ENCODE measurements at places on chromosomes 16 and 17. TPM values are rescaled to one million over a fixed set of nuclear protein-coding genes. Genes with fewer than 3 reads are reported as not detected.

HSDL1 gene
- total RNA-seq, result 5.5 TPM

GRB7 gene
- 0.23 TPM for total RNA-seq

KCNG4 gene
- not detected for total RNA-seq

KCNJ2 gene
- 10.0 TPM for total RNA-seq

HLF gene
- 0.26 TPM for total RNA-seq

TP53TG3C gene
- total RNA-seq, result not detected

CA4 gene
- total RNA-seq, result not detected

PYY gene
- not detected for total RNA-seq

RAD51D gene
- total RNA-seq, result 22.1 TPM

HP gene
- total RNA-seq, result 8.7 TPM

GINS2 gene
- total RNA-seq, result 61.2 TPM

TPSB2 gene
- not detected for total RNA-seq

GDPD3 gene
- 3.3 TPM for total RNA-seq

KRTAP1-5 gene
- total RNA-seq, result not detected

ADAD2 gene
- total RNA-seq, result not detected

DNA sequence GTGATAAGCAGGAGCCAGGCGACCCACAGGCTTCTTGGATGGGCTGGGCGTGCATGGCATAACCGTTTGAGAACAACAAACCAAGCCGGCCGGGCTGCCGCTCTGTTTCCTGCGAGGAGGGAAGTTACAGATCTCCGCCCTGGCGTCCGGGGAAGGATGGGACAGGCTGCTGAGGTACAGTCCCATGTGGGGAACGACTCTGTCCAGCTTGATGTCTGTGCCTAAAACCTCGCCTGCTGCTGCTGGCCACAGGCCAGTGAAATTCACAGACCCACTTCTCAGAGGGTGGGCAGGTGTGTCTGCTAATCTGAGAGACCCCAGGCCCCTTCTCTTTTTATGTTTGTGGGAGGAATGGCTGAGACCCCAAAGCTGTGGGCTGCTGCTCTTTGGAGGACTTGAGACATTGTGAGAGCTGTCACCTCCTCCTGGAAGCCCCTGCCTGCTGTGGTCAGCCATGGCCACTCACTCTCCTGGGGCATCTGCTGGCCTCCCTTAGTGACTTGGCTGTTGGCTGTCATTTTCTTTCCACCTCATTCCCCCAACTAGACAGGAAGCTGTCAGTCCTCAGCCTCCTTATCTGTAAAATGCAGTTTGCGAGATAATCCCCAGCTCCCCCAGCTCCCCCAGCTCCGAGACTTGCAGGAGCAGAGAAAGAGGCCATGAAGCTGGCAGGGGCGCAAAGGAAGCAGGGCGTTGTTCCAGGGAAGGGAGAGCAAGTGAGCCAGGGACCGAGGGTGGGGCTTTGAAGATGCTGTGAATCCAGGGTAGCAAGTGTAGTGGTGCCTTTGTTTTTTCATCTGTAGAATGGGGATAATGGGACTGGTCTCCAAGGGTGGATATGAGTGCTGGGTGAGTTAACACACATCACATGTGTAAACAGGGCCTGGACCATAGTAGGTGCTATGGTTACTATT lies 51.0 kb downstream of the CMIP start:
- H3K4me3 ChIP-seq, result no peak overlapping the region
- H3K36me3 ChIP-seq, result peaks cover 6% of the 10 kb centered on the region
- H3K27ac ChIP-seq, result no peak overlapping the region
- DNase-seq, result no peak
- peaks cover 11% of the 10 kb centered on the region for H3K4me1 ChIP-seq
- H3K27me3 ChIP-seq, result no peaks in the 10 kb centered on the region

DNA sequence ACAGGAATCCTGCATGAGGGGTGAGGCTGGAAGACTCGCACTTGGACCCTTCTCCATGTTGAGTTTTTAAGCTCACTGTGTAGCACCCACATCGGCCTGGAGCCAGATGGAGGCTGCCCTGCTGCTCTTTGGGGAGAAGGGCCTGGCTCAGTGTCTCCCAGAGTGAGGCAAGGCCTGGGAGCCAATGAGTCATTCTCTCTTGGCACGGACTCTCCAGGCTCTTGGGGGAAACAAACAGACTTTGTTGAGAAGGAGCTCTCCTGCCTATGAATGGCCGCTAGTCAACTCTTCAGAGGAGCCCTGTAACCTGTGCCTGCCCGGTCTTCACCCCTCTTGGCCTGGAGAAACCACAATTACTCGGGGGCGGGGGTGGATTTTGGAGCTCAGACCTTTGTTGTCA lies 50.8 kb upstream of the MAF start:
- no peak for DNase-seq
- no peaks in the 10 kb centered on the region for H3K27me3 ChIP-seq
- H3K4me3 ChIP-seq, result no peak overlapping the region
- no peaks in the 10 kb centered on the region for H3K4me1 ChIP-seq

GRCh38 chr16:23855010-23855409 lies 19.2 kb downstream of the PRKCB start:
- H3K4me3 ChIP-seq, result no peak overlapping the region
- DNase-seq, result no peak
- H3K36me3 ChIP-seq, result peaks cover 11% of the 10 kb centered on the region
- H3K4me1 ChIP-seq, result peaks cover 86% of the 10 kb centered on the region
- H3K27me3 ChIP-seq, result no peaks in the 10 kb centered on the region

- no peaks in the 10 kb centered on the region for H3K36me3 ChIP-seq
- H3K4me3 ChIP-seq, result no peak overlapping the region
- DNase-seq, result no peak
- peaks cover 18% of the 10 kb centered on the region for H3K4me1 ChIP-seq
- H3K27me3 ChIP-seq, result no peaks in the 10 kb centered on the region
- no peak overlapping the region for H3K27ac ChIP-seq
Measured at GRCh38 chr17:40515011-40515410, 13.6 kb upstream of the TNS4 start.

DNA sequence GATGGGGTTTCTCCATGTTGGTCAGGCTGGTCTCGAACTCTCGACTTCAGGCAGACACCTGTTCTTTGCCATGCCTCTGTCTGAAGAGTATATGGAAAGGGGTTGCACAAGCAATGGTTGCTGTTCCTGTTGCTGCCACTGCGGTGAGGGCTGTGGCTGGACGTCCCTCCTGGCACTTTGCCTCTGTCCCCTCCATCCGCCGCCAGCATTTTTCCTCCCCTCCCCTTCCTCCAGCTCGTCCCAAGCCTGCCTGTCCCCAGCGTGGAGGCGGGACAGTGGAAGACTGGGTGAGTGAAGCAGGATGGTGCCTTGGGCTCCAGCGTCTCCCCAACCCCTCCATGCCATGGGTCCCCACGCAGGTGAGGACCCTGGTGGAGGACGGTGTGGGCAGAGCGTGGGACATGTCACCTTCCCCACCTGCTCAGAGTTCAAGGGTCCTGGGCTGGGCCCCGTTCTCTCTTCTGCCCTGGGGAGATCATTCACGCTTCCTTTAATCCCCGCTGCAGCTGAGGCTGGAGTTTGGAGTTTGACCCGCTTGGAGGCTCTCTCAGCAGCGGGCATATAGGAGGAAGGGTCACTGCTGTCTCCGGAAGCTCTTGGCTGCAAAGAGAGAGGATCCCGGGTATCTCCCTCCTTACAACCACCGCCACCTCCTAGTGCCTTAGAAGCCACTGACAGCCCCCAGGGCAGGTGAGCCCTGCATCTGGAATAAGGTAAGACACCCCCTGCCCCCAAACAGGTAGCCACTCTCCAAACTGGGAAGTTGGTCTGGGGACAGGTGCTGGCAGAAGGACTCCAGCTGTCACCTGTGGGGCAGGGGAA lies at the start of gene SLC5A11:
Gene SLC5A11 (plus strand): TSS at position 238 of the 822 bp plus-strand sequence. CDS start 12,681 bp downstream, outside the sequence.
- no peaks in the 10 kb centered on the region for H3K4me1 ChIP-seq
- no peaks in the 10 kb centered on the region for H3K36me3 ChIP-seq
- no peak within 1 kb of the TSS for H3K27ac ChIP-seq
- no peaks in the 10 kb centered on the region for H3K27me3 ChIP-seq
- H3K4me3 ChIP-seq, result no peak within 1 kb of the TSS

- H3K36me3 ChIP-seq, result no peaks in the 10 kb centered on the region
- H3K27me3 ChIP-seq, result no peaks in the 10 kb centered on the region
- peaks cover 9% of the 10 kb centered on the region for H3K4me1 ChIP-seq
- no peak for DNase-seq
- H3K4me3 ChIP-seq, result no peak overlapping the region
Measured at GRCh38 chr16:25108054-25108453, 3.5 kb upstream of the LCMT1 start.

DNA sequence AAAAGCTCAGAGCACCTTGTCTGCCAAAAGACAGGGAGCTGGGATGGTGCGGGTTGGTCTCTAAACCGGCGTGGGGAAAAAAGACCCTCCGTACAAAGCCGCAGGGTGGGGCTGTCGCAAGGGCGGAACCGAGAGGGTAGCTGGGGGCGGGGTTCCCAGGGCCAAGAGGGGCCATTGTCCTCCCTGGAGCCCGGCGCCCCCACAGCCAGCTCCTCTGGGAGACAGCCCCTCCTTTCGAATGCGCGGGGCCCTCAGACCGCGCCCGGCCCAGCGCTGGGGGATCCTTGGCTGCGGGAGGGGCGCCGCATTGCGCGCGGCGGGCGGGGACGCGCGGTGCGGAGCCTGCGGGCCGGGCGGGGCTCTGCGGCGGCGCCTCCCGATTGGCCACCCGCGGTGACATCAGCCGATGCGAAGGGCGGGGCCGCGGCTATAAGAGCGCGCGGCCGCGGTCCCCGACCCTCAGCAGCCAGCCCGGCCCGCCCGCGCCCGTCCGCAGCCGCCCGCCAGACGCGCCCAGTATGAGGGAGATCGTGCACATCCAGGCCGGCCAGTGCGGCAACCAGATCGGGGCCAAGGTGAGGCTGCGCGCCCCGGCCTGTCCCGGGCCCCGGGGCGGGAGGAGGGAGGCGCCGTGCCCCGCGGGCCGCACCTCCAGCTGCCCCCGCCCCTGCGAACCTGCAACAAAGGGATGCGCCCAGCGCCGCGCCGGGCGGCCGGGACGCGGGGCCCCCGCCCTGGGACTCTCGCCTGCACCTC lies at the start of gene TUBB3:
Gene TUBB3 (plus strand): TSS at position 459 of the 756 bp plus-strand sequence. CDS start 60 bp downstream, at position 519.
- peaks cover 5% of the 10 kb centered on the region for H3K4me1 ChIP-seq
- H3K36me3 ChIP-seq, result no peaks in the 10 kb centered on the region
- H3K27ac ChIP-seq, result no peak within 1 kb of the TSS
- H3K27me3 ChIP-seq, result peaks cover 16% of the 10 kb centered on the region

DNA sequence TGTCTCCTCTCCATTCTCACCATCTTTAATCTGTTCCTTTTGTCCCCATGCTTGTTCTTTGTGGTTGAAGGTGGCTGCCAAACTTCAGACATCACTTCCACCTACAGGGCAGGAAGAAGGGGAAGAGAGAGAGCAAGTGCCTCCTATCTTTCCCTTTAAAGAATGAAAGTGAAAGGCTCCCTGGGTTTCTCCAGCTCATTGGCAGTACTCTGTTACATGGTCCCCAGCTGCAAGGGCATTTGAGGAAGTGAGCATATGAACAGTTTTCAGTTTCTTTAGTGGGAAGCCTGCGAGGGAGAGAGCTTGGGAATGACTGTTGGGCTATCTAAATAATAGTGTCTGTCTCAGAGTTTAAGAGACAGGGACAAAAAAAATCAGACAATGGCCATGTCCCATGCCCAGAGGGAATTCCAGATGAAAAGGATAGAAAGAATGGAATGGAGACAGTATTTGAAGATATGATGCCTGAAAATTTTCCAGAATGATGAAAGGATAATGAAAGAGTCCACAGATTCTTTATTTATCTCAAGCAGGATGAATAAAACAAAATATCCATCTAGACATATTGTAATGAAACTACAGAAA lies 159.9 kb downstream of the LGALS9B start:
- H3K36me3 ChIP-seq, result peaks cover 6% of the 10 kb centered on the region
- no peaks in the 10 kb centered on the region for H3K27me3 ChIP-seq
- H3K4me1 ChIP-seq, result no peaks in the 10 kb centered on the region
- no peak for DNase-seq

DNA sequence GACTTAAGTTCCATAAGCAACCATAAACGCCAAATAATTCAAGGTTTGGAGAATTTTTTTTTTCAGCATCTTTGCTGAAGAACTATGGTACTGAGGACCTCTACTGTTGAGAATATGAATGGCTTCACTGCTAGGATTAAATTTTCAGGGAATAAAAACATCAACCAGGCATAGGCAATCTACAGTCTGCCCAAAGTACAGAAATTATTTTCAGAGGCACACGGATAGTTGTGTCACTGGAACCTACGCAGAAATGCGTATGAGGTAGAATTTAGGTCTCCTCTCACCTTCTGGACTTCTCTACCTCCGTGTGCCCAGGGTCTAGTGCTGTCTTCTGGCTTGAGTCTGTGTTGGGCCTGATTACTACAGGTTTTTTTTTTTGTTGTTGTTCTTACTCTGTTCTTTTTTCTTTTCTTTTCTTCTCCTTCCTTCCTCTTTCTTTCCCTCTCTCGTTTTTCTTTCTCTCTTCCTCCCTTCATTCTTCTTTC lies 39.7 kb downstream of the NACA2 start:
- no peaks in the 10 kb centered on the region for H3K27me3 ChIP-seq
- DNase-seq, result no peak
- H3K4me3 ChIP-seq, result no peak overlapping the region
- H3K4me1 ChIP-seq, result no peaks in the 10 kb centered on the region
- H3K27ac ChIP-seq, result no peak overlapping the region

DNA sequence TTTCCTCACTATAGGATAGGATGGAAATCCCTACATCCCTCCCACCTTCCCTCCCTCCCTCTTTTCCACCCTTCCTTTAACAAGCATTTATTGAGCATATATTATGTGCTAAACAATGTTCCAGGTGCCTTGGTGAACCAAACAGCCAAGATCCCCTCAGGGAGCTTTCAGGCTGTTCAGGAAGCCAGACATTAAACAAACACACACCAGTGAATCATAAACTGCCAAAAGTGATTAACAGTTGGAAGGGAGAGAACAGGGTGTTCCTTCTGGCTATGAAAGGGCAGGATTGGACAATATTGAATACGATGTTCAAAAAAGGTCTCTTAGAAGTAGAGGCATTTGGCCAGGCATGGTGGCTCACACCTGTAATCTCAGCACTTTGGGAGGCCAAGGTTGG lies 22.8 kb upstream of the CNEP1R1 start:
- no peaks in the 10 kb centered on the region for H3K27me3 ChIP-seq
- H3K36me3 ChIP-seq, result no peaks in the 10 kb centered on the region
- no peaks in the 10 kb centered on the region for H3K4me1 ChIP-seq

GRCh38 chr17:43216369-43216761 lies 4.7 kb downstream of the TMEM106A start:
- H3K4me1 ChIP-seq, result peaks cover 5% of the 10 kb centered on the region
- DNase-seq, result no peak
- H3K27me3 ChIP-seq, result no peaks in the 10 kb centered on the region
- no peak overlapping the region for H3K4me3 ChIP-seq
- H3K36me3 ChIP-seq, result peaks cover 2% of the 10 kb centered on the region
- no peak overlapping the region for H3K27ac ChIP-seq

- no peak for DNase-seq
- no peaks in the 10 kb centered on the region for H3K27me3 ChIP-seq
- no peak overlapping the region for H3K4me3 ChIP-seq
- no peaks in the 10 kb centered on the region for H3K4me1 ChIP-seq
Measured at GRCh38 chr16:14486520-14487303, 143.3 kb downstream of the PARN start.

- H3K4me3 ChIP-seq, result no peak overlapping the region
- H3K36me3 ChIP-seq, result no peaks in the 10 kb centered on the region
- DNase-seq, result no peak
- no peak overlapping the region for H3K27ac ChIP-seq
- H3K27me3 ChIP-seq, result no peaks in the 10 kb centered on the region
- H3K4me1 ChIP-seq, result no peaks in the 10 kb centered on the region
Measured at GRCh38 chr17:63095459-63095858, 129.4 kb downstream of the TANC2 start.

- H3K27me3 ChIP-seq, result no peaks in the 10 kb centered on the region
- no peaks in the 10 kb centered on the region for H3K36me3 ChIP-seq
Measured at GRCh38 chr16:14193316-14193871, 122.3 kb downstream of the MRTFB start.
